Fibroblast of skin of right quadriceps (primary cell): ENCODE measurements at places on chromosomes 6 and 20.
A peak's percentile ranks its signal among the peaks of the same experiment; 100 is the strongest.

GRCh38 chr20:19929481-19930145 lies 87.5 kb upstream of the NAA20 start:
- no peak for DNase-seq

DNA sequence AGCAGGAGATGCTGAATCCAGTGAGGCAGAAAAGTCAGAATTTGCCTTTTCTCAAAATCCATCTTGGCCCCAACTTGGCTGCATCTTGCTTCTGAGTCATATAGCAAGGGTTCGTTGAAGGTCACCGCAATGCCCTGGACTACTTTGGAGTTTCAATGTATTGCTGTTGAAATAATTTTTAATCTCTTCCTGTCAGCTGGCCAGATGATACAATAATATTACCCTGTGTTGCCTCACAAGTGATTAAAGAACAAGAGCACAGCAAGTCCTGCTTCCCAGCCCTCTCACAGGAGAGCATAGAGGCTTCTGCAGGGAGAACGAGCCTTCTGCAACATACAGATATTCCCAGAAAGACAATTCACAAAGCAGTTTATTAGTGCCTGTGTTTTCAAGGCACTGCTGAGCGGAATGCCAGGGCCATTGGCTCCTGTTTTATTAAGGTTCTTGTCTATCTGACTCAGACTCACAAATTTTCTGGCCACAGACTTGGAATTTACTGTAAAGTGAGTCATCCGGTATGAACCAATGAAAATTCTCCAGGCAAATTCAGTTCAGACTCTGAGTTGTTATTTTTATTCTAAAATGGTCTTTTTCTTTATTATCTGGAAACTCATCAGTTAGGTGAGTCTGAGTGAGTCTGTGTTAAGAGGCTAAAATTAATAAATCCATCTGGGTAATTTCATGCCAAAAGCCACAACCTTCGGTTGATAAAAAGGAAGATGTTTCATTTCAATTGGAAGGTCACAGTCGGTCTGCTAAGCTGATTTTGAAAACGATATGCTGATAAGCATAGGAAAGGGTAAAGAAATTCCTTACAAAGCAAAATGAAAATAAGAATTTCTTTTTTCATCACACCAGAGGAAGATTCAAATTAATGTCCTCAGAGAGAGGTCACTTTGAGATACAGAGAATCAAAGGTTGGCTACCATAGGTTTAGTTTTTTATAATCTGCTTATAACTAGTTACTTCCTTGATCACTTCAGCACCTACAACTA lies 289.4 kb upstream of the STXBP5 start:
- peak; percentile 98 for DNase-seq

- no peak for DNase-seq
These were observed 48.2 kb upstream of the PRND start for GRCh38 chr20:4673371-4674001.

DNA sequence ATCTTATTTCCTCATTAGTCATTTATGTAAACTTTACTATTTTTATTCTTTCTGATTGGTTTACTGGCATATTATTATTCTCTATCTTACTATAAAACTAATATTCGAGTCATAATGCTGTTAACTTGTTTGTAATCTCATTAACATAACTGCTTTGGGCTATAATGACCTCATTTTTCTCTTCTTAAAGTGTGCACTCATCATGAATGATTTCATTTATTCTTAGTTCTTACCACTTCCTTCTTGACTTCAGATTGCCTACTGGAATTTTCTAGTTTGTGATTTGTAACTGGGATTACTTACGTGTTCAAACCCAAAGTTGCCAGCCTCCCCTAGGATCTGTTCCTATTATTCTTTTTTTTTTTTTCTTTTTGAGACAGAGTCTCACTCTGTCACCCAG lies 91.8 kb upstream of the TNFAIP3 start:
- no peak for DNase-seq

DNA sequence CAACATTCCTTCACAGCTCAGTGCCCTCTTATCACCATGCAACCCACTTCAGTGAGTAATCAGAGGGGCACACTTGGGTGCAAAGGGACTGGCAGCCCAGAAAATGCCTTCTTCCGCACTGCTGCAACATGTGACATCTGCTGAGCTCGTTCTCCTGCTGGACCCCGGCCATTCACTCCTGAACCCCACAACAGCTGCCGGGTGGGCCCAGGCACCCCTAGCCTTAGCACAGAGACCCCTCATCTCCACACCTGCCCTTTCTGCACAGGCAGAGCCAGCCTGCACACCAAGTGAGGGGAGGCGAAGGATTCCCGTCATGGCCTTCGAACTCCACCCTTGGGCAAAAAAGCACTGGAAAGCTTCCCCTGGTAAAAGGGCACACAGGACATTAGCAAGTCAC lies 164.3 kb upstream of the RIN2 start:
- no peak for DNase-seq

- peak; percentile 71 for DNase-seq
These were observed 522.4 kb downstream of the HDGFL1 start for GRCh38 chr6:23091795-23092194.

- no peak for DNase-seq
These were observed 222.1 kb upstream of the RREB1 start for GRCh38 chr6:6885521-6886170.

DNA sequence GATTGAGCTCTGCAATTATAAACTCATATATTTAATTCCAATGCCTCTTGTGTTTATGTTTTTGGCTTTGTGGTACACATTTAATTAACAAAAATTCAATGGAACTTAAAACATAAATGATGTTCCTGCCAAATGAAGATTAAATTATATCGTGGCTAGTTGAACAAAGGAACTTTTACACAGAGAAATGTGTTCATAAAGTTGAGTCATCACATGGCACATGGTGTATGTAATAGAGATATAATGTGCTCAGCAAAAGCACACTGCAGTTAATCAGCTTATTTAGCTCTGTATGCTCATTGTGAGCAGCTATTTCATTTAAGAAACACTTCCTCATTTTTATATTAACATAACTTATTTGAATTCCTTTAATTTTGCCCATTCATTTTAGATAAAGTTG lies 1295.6 kb upstream of the CITED2 start:
- peak; percentile 66 for DNase-seq

DNA sequence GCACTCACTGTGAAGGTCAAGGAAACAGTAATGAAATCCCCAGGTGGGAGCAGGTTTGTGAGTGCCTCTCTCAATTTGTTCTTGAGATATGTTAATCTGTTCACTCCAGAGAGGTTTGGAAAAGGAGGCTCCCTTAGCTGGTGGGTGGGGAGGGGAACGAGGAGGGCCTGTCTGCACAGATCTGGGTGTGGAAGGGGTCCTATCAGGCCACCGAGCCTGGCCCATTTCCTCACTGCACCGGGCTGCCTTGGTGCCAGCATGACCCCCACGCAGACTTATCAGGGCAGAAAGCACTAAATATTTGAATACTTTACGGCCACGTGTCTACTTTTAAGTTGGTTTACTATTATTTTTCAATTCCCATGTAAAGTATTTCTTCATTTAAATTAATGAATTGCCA lies 8.3 kb downstream of the AGPAT4 start:
- no peak for DNase-seq

GRCh38 chr6:79602859-79603258 lies 28.3 kb upstream of the SH3BGRL2 start:
- no peak for DNase-seq

- DNase-seq = peak; percentile 24
These were observed 235.0 kb upstream of the PRDM1 start for GRCh38 chr6:105851113-105851580.

GRCh38 chr6:120805276-120805675 lies 529.0 kb downstream of the TBC1D32 start:
- peak; percentile 6 for DNase-seq

GRCh38 chr20:43460172-43460829 lies 2.6 kb downstream of the SRSF6 start:
- DNase-seq = no peak

GRCh38 chr20:61262036-61262435 lies 10.0 kb downstream of the CDH4 start:
- no peak for DNase-seq

DNA sequence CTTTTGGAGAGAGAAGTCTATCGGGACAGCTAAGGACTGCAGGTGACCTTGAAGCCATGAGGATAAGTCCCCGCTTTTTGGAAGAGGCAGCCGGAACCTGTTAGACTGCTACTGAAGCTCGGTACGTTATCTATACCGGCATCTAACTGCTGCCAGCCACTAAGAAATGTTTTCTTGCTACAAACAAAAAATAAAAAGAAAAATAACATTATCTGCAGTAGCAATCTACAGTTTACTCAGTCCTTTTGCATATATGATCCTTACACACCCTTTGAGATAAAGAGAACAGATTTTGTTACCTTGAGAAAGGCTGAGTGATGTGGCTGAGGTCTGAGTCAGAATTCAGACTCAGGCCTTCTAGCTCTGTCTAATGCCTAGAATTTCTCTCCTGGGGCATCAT lies 314.6 kb downstream of the CDH26 start:
- no peak for DNase-seq

- DNase-seq = no peak
These were observed 270.0 kb upstream of the HSF2 start for GRCh38 chr6:122129313-122130025.

DNA sequence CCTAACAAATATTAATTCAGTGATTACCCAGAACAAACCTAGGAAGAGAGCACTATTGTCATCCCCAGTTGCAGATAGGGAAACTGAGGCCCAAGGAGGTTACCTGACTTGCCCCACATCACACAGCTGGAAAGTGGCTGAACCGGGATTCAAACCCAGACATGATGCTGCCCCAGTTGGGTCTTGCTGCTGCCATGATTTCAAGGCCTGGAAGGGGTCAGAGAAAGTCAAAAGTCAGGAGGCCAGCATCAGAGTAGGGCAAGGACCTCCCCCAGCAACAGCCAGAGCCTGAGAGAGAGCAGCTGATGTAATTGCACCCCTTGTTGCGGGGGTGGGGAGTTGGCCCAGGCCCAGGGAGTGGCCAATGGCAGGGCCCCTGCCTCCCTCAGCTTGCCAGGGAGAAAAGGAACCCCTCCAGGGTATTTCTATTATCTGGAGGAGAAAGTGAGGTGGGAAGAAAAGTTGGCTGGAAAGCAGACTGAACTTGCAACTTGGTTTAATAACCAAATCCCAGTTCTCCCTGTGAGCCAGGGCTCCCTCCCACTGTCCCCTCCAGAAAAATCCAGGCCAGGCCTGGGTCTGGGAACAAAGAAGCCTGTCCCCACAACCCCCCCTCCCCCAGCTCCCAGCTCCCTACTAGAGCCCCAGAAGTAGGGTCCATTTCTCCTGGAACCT lies 83.6 kb downstream of the MRPL14 start:
- DNase-seq = no peak

DNA sequence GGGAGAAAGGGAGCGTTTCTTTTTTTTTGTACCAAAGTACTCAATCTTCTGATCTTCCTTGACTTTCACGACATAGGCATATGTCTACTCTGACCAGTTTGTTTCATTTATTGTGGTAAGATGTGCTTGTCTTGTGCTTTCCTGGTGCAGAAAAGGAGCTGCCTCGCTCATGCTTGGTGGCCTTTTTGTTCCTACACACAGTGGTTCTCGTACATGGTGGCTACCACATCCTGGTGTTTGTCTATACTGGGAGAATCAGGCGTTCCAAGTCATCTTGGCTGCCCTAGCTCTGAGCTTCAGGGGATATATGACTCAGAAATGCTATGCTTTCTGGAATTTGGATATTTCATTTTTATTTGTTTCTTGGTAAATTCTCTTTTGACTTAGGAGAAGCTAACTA lies 31.8 kb downstream of the MYB start:
- peak; percentile 74 for DNase-seq

DNA sequence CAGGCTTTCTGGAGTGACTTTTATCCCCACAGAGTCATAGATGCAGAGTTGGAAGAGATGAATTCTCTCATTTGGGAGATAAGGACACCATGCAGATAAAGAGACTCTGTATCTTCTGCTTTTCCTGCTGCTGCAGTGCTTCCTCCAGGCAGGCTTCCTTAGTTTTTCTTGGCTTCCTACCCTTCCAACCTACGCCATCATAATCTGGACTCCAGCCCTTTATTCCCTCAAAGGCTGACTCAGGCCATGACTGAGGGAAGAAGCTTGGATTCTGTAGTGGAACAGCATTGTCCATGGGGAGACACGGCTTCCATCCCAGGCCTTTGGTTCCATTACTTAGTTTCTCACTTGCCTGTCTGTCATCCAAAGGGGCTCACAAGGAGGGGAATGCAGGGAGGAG lies 6.5 kb upstream of the RNF24 start:
- peak; percentile 31 for DNase-seq

DNA sequence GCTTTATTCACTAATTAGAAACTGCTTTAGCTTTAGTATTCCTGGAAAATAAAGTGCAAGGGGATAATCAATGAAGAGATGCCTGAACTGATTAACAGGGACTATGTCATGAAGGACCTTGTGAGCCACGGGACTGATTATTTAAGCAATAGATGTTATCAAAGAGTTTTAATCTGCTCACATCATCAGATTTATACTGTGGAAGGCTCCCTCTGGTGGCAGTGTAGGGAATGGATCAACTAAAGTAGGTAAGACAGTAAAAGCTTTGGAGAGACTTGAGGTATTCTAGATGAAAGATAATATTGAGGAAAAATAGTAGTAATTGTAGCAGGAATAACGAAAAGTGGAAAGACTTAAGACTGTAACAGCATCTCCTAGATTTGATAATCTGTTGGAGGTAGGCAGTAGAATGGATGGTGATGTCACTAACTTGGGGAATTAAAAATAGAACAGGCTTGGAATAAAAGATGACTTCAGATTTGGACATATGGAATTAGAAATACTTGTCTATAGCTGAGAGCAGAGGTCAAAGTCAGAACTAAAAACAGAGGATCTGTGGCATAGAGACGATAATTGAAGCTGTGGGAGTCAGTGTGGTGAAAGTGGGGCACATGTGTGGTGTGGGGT lies 80.3 kb upstream of the HTR1E start:
- DNase-seq = peak; percentile 14

- no peak for DNase-seq
These were observed 8.2 kb upstream of the QKI start for GRCh38 chr6:163406366-163406765.

- no peak for DNase-seq
These were observed 426.8 kb upstream of the SOX4 start for GRCh38 chr6:21166754-21167153.
